ELR (cell line): ENCODE measurements at places on chromosomes 6 and 20.

- DNase-seq, result peak; percentile 7
Observed at GRCh38 chr6:89209457-89209856, 7.7 kb downstream of the GABRR1 start.

DNA sequence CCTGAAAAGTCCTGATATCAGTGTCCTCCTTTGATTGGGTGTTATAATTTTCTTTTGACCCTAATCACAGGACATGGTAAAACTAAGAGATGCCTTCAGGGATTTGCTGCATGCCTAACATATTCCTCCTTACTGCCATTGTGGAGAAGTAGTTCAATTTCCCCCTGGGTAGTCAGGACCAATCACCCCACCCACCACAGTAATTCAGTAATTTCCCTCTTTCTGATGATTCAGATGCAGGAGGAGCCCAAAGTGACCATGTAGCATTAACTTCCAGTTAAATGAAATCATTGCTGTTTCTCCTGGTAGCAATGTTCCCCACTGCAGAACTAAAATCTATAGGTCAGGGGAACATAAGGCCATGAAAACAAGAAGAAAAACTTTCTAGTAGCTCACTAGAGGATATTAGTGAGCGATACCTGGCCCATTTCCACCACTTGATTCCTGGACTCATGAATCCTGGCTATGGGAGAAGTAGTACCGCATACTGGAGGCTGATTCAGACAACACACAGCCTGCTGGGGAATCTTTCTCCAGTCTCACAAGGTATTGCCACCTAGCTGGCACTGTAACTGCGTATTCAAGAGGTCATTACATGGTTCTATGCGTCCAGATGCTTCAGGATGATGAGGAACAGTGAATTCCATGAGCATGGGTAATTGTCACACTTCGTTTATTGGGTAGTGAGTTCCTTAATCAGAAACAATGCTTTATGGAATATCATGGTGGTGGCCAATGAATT, 561.2 kb downstream of the HAO1 start:
- DNase-seq, result no peak

DNA sequence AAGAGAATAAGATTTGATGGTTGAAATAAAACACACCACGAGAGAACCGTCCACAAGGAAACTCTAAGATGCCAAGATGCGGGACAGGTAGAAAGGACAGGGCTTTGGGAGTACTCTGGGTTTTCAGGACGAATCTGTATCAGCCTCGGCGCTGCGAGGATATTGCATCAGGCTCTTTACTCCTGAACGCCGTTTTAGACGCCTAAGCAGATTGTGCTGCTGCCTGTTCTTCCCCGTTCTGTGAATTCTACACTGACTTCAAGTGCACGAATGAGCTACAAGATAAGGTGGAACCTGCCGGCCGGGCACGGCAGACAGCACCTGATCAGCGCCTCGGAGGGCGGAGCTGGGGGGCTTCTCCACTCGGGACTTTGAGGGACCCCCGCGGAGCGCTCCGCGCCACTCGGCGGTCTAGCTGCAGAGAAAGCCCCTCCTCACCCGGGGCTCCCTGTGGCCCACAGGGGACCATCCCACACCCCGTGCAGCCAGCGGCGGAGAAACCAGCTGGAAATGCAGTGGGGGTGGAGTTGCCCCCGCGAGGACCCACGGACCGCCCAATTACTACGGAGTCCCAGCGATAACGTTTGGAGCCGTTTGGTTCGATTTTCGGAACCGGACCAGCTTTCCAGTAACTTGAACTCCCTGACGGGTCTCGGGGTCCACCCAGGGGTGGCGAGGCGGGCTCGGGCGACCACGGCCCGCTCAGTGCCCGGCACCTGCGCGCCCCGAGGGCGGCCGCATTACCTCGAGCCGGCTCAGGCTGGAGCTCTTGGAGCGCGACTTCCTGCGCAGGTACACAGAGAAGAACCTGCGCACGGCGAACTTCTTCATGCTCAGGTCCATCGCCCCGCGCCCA, 646 bp downstream of the RPS6KA2 start:
- DNase-seq, result peak; percentile 22

- DNase-seq, result no peak
Observed at GRCh38 chr6:100673641-100674040, 207.5 kb downstream of the ASCC3 start.

DNA sequence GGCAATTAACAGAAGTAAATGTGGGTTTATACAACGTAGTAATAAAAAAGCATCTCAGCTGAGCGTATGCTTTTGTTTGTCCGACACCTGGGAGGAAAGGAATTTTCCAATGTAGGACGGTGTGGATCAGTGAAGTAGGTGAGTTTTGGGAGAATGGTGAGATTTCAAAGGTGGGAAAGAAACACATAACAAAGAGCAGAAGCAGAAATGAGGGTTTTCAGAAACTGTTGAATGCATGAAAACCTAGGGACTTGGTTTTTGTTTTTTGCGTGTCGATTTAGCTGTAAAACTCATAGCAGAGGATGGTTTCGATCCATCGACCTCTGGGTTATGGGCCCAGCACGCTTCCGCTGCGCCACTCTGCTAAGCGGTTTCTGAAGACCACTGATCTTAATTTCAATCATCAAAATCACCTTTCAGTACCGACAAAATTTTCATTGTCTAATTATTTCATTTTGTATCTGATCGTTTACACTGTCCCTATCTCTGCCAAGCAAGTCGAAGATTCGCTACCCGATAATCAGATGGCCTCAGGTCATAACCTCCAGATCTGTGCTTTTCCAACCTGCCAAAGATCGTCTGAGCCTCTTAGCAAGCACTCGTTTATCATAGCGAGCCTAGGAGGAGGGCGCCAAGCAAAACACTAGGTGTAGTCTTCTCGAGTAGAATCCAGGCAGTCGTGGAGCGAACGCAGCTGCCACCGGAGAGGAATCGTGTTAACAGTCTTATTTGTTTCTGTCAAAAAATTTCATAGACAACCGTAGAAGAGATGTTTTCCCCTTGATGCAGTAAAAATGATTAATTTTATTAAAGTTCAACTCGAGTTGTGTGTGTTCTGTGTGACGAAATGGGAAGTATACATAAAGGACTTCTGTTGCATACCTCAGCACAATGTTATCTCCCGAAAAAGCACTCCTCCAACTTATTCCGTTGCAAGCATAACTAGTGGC, 20.9 kb upstream of the POM121L2 start:
- peak; percentile 87 for DNase-seq

DNA sequence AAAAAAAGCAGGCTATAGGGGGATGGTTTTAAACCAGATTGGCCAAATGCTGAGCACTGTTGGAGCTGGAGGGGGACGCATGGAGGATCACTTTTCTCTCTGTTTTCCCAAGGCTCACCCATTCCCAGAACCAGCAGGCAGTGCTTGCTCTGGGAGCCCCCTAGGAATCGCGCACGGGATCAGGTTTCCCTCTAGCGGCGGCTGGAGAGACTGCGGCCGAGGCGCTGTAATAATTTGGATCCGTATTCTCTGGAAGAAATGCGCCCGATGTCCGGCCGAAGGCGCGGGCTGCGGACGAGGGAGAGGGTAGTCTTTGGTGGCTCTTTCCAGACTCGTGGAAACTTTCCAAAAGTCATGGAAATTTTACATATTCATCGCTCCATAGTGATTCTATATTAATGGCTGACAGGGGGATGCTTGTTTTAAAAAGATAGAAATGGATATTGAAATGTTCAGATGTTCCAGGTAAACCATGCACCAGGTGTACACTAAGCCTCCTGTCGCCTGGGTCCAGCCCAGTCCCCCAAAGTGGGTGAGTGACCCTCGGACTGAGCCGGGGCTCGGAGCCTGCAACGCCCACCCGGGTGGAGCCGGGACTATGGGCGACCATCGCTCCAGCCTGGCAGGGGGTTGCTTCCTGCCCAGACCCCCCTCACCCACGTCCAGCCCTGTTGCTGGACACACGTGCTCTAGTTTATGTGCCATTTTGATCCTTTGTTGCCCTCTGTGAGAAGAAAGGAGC, 78.7 kb upstream of the PHACTR3 start:
- DNase-seq, result peak; percentile 63

DNA sequence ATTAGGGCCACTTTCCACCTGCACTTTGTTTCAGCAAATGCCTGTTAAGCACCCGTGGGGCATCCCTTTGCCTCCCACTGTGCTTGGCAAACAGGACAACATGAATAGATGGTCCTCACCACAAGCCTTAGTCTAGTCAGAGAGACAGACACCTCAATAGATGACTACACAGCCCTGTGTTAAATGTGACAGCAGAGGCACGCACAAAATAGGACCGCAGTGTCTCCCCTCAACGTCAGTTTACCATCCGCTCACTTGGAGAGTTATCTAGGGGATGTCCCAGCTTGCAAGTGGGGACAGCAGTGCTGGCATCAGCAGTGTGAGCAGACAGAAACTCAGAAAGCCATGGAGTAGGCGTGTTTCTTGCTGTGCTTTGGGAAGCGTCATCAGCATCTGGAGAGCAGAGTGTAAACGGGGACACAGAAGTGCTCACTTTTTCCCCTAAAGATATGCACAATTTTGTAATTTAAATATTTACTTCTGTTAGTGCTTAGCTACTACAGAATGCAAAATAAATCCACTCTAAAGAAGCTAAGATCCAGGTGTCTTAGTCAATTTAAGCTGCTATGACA, 66.0 kb upstream of the TXNDC5 start:
- no peak for DNase-seq

- peak; percentile 54 for DNase-seq
Observed at GRCh38 chr6:42745083-42745639, 742 bp downstream of the TBCC start.

DNA sequence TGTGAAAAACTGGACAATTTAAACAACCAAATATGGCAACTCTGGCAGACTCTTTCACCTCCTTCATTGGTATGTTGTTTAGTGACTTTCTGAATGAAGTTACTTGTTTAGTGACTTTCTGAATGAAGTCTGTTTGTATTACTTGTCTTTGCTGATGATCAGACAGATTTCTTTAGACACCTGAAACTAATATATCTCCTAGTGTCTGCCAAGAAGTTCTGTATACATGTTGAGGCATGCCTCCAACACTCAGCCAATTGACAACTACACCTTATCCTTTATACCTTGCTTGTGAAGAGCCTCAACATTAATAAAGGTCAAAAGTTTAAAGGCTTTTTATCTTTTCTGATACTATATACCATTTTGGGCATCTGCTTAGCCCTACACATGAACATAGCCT, 725.4 kb upstream of the EPHA7 start:
- no peak for DNase-seq

GRCh38 chr6:49826743-49827406, 39.5 kb downstream of the CRISP1 start:
- peak; percentile 4 for DNase-seq

DNA sequence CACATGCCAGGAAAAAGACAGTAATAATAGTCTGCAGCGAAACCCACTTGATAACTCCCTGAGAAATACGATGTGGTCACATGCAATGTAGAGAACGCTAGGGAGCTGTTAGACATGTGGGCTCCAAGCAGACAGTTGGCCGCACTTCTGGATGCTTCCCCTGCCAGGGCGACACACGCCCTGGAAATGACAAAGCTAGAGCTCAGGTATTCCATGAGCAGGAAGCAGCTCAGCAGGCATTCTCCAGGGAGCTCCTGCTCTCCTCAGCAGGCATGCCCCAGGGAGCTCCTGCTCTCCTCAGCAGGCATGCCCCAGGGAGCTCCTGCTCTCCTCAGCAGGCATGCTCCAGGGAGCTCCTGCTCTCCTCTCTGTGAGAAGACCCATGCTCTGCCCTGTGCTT, 52.4 kb upstream of the NXT1 start:
- DNase-seq, result no peak
